Ovary (tissue), 10 donors: ENCODE measurements at places on chromosomes 11 and 22. TPM values are rescaled to one million over a fixed set of nuclear protein-coding genes. Genes with fewer than 3 reads are reported as not detected.

The ZDHHC8 gene
- polyA plus RNA-seq: 34.8 TPM

GRCh38 chr11:70720281-70720680 lies 322.0 kb downstream of the CTTN start:
- no peak for DNase-seq

- DNase-seq: no peak
Observed at GRCh38 chr11:2035382-2035781, 37.7 kb upstream of the H19 start.

DNA sequence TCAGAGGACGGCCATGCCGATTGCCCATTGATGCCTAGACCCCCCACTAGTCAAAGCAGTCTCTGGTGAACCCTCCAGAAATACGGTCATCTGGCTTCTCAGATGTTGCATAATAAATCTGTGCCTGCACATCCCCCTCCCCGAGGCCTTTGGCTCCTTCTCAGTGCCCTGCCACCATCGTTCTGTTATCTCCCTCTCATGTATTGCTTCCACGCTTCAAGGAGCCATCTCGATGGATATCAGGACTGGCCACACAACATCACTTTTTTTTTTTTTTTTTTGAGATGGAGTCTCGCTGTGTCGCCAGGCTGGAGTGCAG lies 1.6 kb upstream of the RRP7A start:
- DNase-seq: no peak
